HuH-7.5 (cell line): ENCODE measurements at places on chromosomes 1 and 21.
A peak's percentile ranks its signal among the peaks of the same experiment; 100 is the strongest.

DNA sequence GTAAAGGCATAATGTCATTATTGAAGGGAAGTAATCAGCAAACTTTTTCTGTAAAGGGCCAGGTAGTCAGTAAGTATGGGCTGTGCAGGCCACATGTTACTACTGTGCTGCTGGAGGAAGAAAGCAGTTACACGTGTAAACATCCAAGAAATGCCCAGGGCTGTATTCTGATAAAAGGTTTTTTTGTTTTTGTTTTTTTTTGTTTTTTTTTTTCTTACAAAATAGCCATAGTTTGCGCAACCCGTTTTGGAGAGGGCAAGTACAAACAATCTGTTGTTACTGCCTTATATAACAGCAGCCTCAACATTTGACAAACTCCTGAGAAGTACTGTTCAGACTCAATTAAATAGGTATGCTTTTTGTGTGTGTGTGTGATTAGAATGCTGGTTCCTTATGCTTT lies 26.7 kb upstream of the MTMR11 start:
- DNase-seq = no peak

DNA sequence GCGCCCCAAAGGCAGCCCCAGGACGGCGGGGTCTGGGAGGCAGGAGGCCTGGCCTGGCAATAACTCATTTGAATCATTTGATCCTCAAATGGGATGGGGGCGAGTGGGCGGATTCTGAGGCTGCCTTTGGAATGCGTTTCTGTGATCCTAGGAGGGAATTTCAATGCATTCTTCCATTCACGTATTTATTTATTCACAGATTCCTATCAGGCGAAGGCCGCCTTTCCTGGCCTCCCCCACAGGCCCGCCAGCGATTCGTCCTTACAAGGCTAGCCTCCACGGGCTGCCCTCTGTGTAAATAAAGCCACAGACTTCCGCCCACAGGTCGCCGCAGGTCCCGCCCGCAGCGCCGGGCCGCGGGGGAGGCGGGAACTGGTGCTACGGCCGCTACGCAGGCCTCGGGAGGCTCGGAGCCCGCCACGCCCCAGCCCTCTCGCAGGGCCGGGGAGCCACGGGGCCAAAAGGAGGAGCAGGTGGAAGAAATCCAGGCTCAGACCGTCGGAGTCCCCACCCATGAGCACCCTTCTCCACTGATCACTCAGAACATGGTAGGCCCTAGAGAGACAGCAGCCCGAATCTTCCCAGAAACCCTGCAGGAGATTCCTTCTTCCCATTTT lies 31.3 kb upstream of the JUN start:
- DNase-seq = peak; percentile 80

- DNase-seq = no peak
These were observed 56.7 kb upstream of the GFI1 start for GRCh38 chr1:92543131-92544055.

GRCh38 chr1:81682490-81682889 lies 118.2 kb upstream of the ADGRL2 start:
- no peak for DNase-seq

DNA sequence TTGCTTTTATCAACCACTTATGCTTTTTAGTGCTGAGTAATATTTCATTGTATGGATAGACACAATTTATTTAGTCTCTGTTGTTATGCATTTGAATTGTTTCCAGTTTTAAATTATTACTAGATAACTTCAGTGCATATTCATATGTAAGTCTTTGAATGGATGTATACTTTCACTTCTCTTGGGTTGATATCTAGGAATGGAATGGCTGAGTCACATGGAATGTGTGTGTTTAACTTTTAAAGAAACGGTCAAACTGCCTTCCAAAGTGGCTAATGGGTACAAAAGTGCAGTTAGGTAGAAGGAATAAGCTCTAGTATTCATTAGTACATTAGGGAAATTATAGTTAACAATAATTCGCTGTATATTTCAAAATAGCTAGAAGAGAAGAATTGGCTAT lies 82.4 kb downstream of the NPHS2 start:
- no peak for DNase-seq

DNA sequence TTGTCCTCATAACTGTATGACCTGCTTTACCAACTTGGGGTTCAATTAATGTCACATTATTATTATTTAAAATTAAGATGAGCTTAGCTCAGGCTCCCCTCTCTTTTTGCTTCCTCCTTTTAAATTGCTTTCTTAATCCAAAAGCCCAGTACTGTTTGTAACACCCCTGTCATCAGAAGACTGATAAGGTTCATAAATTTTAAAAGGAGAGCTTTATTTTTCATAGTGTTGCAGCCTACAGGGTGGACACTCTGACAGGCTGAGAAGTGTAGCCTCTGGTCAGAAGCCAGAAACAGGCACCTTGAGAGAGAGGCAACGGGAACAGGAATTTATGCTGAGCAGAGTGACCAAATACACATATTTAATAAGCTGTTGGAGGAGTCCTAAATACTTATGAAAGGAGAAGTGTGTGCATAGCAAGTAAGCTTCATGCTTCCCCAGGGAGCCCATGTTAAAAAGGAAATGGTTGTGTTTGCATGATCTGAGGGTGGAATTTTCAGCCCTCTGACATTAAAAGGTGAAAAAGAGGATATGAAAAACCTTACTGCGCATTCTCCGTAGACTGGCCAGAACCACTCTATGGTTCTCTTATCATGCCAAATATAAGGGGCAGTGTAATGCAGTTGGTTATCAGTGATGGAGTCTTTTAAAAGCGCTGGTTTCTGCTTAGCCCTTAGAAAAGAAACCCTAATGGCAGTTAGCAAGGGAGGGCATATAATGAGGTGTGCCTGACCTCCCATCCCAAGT lies 30.5 kb upstream of the FGGY start:
- no peak for DNase-seq

DNA sequence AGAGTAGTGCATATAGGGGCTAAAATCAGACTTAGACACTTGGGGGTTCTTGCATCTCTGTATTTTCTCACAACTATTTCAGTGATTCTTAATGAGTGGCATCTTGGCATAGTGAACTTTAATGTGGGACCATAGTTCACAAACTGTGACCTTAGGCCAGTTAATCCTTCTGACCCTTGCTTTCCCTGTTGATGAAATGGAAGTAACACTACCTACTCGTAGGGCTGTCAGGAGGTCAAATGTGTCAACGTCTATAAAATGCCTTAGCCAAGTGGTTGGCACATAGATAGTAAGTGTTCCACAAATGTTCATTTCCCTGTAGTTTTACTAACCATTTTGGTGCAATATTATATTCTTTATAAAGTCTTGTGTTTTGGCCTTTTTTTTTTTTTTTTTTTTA lies 49.4 kb downstream of the DYRK1A start:
- DNase-seq = no peak

DNA sequence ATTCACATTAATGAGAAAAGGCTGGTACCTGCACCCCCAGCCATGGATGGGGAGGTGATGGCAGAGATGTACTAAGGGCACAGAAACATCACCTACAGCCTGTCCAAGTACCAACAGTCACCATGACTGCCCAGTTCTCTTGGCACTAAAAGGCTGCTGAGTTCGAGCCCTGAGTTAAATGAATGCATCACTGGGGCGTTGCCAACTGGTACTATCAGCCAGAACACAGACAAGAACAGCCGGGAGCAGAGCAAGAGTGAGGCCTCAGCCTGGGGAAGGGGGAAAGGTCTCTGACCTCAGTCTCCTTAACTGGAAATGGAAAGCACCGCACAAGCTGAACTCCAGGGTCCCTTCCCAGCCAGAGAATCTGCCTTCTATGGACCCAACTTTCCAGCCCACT lies 60.5 kb downstream of the GLIS1 start:
- no peak for DNase-seq

- no peak for DNase-seq
These were observed 531 bp downstream of the TSPEAR start for GRCh38 chr21:44710756-44711326.

DNA sequence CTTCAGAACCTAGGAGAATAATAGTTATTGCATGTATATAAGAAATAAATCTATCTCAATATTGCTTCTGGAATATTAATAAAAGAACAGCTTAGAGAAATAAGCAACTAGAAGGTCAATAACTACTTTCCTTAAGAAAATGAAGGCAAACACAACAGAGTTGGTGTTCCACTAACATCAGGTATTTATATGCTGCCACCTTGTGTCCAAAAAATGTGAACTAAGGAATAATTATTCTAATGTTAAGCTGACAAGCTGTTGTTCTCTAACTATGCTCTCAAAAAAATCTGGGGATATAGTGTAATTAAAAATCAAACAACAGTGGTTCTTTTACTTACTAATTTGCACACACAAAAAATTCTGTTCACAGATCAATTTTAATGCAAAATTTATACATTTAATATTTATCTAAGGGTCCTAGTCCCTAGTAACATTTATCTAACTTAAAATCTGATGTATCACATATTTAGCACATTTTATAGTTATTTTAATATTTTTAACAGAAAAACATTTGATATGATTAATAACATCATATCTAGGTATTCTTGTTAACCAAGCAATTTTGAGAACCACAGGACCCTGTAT lies 39.6 kb downstream of the UCHL5 start:
- no peak for DNase-seq

DNA sequence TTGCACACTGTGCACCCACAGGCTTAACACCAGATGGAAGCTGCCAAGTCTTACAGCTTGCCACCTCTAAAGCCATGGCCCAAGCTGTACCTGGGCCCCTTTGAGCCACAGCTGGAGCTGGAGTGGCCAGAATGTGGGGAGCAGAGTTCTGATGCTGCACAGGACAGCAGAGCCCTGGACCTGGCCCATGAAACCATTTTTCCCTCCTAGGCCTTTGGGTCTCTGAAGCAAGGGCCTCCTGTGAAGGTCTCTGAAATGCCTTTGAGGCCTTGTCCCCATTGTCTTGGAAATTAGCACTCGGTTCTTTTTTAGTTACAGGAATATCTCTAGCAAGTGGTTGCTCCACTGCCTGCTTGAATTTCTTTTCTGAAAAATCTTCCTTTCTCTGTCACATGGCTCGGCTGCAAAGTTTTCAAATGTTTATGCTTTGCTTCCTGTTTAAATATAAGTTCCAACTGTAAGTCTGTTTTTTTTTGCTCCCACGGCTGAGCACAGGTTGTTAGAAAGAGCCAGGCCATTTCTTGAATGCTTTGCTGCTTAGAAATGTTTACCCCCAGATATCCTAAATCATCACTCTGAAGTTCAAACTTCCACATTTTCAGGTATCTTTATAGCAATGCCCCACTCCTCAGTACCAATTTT lies 156.8 kb upstream of the GORAB start:
- no peak for DNase-seq

DNA sequence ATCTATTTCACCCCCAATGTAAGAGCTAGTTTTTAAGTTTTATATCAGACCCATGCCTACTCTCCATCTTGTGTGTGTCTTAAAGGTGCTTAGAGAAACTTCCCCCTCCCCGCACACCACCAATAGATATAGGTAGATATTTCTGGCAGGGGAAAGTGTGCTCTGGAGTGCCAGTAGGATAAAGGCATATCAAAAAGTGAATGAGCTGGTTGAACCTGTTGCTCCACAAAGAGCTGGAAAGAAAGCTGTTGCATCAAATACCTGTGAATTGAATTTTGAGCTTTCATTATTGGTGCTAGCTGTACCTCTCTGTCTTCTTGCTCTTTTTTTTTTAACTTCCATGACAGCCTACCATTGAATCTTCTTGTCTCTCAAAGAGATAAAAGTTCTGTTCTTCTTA lies 32.8 kb downstream of the ARID1A start:
- DNase-seq = no peak

GRCh38 chr1:64599242-64599641 lies 129.3 kb downstream of the CACHD1 start:
- no peak for DNase-seq

GRCh38 chr1:220454155-220454777 lies 73.7 kb upstream of the MARK1 start:
- DNase-seq = no peak

GRCh38 chr1:184407816-184408510 lies 21.1 kb downstream of the C1orf21 start:
- DNase-seq = no peak

DNA sequence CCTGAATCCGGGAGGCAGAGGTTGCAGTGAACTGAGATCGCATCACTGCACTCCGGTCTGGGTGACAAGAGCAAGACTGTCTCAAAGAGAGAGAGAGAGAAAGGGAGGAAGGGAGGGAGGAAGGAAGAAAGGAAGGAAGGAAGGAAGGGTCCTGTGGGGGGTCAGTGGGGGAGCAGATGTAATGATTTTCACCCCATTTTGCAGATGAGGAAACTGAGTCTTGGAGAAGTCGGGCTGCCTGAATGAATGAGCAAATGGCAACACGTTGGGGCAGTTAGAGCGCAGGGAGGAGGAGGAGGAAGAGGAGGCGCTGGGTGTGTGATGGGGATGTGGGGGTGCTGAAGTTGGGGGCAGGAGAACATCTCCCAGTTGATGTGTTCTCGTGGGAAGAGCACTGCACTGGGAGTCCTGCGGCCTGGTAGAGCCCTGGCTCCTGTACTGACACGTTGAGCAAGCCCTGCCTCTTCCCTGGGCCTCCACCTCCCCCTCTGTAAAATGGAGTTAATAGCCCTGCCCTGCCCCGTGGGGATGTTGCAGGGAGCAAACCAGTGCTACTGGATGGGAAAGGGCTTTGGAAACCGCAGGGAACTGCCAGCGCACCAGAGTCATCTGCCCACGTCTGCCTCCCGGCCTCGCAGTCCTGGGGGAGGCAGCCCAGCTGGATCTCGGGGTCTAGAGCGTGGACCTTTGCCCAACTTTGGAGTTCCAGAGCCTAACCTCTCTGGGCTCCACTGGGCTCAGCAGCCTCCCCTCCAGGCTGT lies 103.2 kb upstream of the CASZ1 start:
- DNase-seq = no peak

DNA sequence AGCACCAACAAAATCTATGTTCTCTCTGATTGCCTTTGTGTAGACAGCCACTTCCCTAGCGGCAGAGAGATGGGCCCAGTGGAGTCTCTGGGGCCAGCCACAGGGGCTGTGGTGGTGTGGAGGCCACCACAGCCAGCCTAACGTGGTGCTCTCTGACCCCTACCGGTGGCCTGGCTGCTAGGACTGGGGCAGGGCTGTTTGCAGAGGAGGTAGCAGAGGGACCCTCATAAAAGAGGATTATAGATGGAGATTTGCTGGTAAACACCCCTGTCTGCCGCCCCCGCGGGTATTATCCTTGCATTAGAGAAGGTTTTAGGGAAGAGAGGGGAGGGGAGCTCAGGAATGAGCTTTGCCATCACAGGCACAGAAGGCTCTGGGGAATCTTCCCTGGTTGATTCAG lies 310.3 kb upstream of the VAMP3 start:
- no peak for DNase-seq

DNA sequence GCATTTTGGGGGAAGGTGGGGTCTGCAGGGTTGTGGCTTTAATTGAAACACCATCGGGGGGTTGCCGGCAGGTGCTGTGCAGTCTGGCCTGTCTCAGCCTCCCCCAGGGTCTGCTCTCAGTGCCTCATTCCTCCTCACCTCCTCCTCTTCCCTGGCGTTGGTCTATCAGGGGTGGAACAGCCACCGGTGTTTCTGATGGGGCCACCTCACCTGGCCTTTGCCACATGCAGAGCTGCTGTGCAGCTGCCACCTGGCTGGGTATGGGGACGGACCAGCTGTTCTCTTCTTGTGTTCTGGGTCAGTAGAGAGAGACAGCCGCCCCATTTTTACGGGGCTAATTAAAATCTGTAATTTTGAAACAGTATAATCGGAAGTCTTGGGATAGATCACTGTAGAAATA lies 53.9 kb downstream of the SPSB1 start:
- DNase-seq = no peak

GRCh38 chr1:25994402-25995150 lies 3.3 kb downstream of the PAFAH2 start:
- DNase-seq = no peak
